CD4-positive, alpha-beta T cell treated with Interleukin-17A for 1 hour (primary cell): ENCODE measurements at places on chromosomes 6 and 20.
A peak's percentile ranks its signal among the peaks of the same experiment; 100 is the strongest.

- no peak for DNase-seq
Observed at GRCh38 chr6:170344631-170345576, 38.3 kb downstream of the FAM120B start.

- DNase-seq, result no peak
Observed at GRCh38 chr6:136517002-136517401, 33.2 kb downstream of the MAP7 start.

DNA sequence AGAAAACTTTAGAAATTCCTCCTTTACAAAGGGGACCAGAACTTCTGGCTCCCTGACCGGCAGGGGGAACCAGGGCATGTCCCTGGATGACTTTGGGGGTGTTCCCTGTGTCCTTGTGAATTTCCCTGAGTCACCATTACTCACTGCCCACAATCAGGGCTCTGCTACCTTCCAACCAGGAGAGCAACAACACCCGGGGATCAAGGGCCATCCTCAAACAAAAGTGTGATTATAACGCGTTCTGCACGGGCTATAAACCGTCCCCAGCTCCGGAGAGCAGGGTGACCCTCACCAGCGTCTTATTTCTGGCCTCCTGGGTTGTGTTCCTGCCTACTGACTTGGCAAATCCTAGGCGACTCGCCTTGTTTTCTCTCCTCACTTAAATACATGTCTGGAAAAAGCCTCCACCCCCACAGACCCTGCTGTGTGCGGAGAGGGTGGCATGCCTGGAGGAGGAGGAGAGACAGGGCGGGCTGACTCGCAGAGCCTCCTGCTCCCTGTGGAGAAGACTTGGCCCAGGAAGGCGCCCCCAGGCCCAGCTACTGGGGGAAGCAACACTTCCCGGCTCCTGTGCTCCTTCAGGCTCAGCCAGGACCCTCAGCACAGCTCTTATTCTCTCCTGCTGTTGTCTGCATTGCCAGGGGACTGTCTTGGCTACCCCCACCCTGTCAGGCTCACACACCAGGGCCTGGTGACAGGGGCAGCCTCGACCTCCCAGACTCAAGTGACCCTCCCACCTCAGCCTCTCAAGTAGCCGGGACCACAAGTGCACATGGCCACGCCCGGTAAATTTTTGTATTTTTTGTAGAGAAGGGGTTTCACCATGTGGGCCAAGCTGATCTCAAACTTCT, 54.1 kb downstream of the FGD2 start:
- no peak for DNase-seq

- no peak for DNase-seq
Observed at GRCh38 chr6:64889144-64889543, 817.9 kb downstream of the EYS start.

- DNase-seq, result no peak
Observed at GRCh38 chr6:1761477-1761877, 151.8 kb downstream of the FOXC1 start.

DNA sequence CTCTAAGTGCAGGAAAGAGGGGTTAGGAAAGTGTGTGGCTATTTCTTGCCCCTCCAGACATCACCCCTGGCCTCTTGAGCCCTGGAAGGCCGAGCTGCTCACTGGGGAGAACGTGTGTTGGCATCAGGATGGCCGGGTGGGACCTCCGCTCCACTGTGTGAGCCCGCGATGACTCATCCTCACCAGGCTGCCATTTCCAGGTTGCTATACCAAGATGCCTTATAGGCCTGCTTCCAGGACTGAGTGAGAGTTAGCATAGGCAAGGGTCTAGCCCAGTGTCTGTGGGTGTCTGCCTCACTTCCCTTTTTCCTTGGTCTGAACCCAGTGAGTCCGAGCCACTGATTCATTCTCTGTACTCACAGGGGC, 105.0 kb downstream of the MRPL14 start:
- DNase-seq, result no peak

DNA sequence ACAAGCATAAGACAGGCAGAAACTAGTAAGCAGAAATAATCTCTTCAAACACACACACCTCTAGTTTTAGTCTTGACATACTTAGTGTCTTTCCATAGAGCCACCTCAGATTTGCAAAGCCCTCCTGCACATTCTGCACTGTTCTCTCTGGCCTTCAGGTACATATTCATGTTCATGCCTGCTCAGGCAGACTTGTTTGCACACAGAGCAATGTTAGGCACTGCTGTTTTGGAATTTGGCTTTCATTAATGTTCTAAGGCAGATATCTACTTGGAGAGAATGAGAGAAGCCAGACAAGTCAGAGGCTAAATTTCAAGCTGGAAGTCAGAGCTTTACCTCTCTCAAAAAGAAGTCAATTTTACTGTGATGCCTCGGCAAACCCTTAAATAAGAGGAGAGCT, 21.3 kb upstream of the DST start:
- no peak for DNase-seq

DNA sequence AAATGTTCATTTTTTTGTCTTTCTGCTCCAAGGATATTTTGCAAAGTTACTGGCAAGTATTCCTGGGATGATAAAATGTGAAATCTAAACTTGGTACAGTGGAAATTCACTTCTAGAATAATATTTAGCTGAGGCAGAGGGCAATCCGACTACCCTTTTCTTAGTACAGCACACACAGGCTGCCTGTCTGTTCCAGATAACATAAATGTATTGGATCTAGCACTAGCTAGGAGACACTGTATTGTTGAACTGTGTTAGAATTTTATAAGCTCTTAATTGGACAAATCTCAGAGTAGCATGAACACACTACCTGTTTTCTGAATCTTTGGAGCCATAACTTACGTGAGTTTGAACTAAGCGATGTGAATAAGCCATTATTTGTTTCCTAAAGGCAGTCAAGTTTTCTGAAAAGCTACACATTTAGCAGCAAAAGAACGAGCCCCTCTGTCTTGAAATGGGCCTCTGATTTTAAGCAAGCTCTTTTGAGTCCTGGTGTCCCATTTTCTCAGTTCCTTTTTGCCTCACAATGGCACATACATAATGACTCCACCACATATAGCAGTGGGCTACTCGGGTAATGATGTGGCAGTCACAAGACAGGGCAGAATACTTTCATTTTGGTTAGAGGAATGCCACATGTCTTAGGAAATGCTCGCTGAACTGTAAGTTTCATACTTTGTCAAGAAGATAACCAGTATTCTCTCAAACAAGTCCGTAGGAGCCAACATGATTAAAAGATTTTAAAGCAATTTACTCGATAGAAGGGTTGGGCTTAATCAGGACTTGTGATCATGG, 116.5 kb upstream of the ESR1 start:
- peak; percentile 50 for DNase-seq

- peak; percentile 86 for DNase-seq
Observed at GRCh38 chr20:38875175-38875993, 50.8 kb upstream of the FAM83D start.

- DNase-seq, result no peak
Observed at GRCh38 chr6:7763881-7764280, 38.0 kb downstream of the BMP6 start.

DNA sequence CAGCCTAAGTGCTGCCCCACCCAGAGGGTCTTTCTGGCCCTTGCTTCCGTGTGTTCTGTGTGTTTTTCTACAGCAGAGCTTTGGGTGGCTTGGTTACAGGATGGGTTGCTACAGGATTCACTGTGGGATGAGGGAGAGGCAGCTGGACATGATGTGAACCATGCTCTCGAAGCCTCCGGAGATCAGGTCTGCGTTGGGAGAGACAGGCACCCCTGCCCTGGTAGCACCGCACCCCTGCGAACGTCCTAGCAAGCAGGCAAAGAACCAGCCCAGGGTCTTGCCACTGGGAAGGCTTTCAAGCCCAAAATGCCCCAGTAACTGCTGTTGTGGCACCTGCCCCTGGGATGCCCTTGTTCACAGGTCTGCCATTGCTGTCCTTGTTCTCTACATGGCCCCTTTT, 66.4 kb downstream of the IGF2R start:
- no peak for DNase-seq

DNA sequence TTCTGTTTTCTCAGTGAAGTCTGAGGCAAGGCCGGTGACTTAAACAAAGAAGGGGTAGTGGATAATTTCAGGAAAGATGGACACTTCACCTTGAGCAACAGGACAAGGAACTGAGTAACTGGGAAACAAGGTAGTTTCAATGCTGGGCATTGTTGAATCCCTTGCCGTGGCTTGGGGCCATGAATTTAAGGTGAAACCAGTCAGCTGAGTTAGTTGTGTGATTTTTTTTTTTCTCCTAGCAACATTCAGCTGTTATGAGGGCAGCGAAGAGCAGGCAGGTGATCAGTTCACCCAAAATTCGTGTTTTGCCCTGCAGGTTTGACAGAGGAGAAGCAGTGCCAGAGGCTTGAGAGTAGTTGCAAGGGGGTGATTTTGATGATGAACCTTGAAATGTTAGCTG, 6.8 kb downstream of the BICRAL start:
- no peak for DNase-seq

DNA sequence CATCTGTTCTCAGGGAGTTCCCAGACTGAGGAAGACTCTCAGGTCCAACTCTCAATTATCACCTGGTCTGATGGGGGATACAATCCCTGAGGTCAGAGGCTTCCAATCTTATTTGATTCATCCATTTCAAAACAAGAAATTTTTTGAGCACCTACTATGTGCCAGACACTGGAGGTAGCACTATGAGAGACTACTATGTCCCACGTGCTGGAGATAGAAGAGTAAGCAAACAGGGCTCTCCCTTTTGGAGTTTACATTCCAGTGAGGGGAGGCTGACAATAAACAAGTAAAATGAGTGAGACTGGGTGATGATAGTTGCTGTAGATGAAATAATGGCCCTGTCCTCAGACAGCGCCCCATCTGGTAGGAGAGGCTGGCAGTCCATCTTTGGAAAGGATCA, 16.5 kb downstream of the TMEM151B start:
- no peak for DNase-seq

GRCh38 chr6:43268782-43269272, 25.5 kb downstream of the TTBK1 start:
- DNase-seq, result no peak

- no peak for DNase-seq
Observed at GRCh38 chr6:81456416-81456815, 296.1 kb downstream of the TENT5A start.

DNA sequence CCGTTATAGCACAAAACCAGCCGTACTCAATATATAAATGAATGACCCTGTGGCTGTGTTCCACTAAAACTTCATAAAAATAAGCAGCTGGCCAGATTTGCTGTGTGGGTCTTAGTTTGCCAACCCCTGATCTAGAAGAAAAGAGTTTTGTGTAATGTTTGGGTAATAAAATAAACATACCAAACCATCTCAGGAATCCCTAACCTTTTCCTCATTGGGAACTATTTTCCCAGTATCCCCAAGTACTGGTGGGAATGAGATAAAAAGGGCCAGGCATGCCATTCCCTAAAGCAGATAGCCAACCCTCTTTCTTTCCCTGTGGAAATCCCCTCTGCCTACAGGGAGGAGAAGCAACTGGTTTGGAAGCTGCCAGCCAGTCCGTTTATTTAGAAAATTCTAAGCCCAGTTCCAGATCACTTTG, 169.1 kb upstream of the AKAP12 start:
- no peak for DNase-seq

- no peak for DNase-seq
Observed at GRCh38 chr20:17725094-17725835, 25.5 kb downstream of the BANF2 start.

DNA sequence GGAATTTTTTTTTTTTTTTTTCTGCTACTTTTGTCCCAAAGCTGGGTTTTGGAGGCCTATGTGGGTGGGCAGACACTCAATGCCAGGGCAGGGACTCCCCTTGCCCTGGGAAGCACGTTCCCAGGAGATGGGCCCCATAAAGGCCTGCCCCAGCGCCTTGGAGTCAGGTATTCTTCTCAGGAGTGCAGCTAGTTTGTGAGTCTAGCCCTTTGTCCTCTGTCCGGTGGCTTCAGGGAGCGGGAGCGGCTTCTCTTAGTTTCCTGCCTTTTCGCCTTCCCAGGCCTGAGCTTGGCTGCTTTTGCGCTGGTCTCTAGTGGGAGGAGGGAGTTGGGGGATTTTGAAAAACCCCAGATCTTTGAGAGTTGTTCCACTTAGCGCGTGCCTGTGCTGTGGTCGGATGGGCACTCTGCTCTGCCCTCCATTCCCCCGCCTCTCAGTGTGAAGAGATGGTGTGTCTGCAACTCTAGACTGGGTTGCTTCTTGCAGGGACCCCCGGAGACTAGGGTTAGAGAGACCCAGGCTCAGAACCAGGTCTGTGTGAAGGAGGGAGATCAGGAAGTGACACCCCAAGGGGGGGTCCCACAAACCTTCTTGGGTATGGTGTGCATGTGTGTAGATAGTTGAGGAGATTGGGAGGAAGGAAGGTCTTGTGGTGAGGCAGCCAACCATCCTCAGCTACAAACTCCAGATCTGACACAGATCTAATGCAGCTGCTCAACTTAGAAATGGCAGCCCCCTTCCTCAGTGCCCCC, 1.3 kb downstream of the PLCG1 start:
- DNase-seq, result peak; percentile 57

GRCh38 chr6:31202259-31203166, 32.0 kb upstream of the POU5F1 start:
- DNase-seq, result peak; percentile 35

- DNase-seq, result no peak
Observed at GRCh38 chr6:157831018-157831369, 7.9 kb downstream of the SNX9 start.

- no peak for DNase-seq
Observed at GRCh38 chr6:56949925-56950495, 4.9 kb upstream of the BEND6 start.

GRCh38 chr6:154515826-154516225, 5.3 kb upstream of the CNKSR3 start:
- DNase-seq, result no peak

GRCh38 chr6:137266309-137266586, 47.1 kb upstream of the IFNGR1 start:
- no peak for DNase-seq

- no peak for DNase-seq
Observed at GRCh38 chr6:167839755-167840154, 13.0 kb downstream of the AFDN start.

GRCh38 chr20:438571-439469, 23.5 kb downstream of the TBC1D20 start:
- peak; percentile 78 for DNase-seq

GRCh38 chr6:55497694-55498093, 81.3 kb downstream of the HMGCLL1 start:
- DNase-seq, result no peak

- DNase-seq, result no peak
Observed at GRCh38 chr6:151004383-151005024, 139.0 kb downstream of the MTHFD1L start.

DNA sequence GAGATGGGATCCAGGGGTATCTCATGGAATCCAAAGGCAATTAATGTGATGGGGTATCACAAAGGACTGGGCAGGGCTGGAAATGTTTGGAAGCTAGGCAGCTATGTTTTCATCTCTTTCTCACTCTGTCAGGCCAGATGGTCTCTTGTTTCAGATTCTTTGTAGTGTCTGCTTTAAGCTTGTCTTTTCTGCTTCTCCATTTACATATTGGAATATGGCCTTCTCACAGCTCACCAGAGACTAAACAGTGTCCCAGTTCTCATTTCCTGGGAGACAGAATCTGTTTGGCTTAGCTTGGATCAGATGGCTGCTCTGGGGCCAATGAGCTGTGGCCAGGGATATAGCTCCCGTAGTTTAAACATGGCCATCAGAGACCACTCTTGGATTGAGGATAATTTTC, 78.9 kb downstream of the SLC35F1 start:
- DNase-seq, result no peak

GRCh38 chr6:44712353-44713111, 325.0 kb downstream of the CDC5L start:
- no peak for DNase-seq

- no peak for DNase-seq
Observed at GRCh38 chr20:5279661-5280060, 37.1 kb downstream of the PROKR2 start.
